Endothelial cell (in vitro differentiated cells): ENCODE measurements at places on chromosomes 1 and 21.

GRCh38 chr21:41482301-41482700 lies 25.7 kb downstream of the TMPRSS2 start:
- no peak for DNase-seq

- DNase-seq = no peak
These were observed 38.2 kb downstream of the BCL9 start for GRCh38 chr1:147579532-147579931.

DNA sequence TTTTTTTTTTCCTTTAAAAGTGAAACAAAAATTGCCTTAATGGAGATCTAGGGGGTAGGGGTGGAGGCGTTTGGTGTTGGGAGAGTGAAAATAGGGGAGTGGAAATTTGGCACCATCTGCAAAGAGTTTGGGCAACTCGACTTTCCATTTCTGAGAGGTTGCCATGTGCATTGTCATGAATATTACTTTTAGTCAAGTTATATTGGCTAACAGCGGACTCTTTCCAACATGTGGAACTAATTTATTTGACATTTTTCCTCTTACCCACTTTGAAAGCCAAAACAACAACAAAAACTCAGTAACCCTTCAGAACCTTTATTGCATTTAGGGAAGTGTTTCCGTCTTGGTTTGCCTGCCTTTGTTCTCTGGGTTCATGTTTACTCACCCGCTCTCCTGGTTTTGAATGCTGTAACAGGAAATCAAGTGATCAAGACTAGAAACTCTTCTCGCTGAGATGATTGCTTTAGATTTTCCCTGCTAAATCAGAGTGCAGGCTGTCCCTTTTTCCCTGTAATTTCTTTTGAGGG lies 70.4 kb downstream of the CACHD1 start:
- DNase-seq = no peak

- DNase-seq = no peak
These were observed 60.0 kb upstream of the SSX2IP start for GRCh38 chr1:84750110-84750730.
